ENCODE measurements at places on chromosomes 16 and 17. TPM values are rescaled to one million over a fixed set of nuclear protein-coding genes. Genes with fewer than 3 reads are reported as not detected.
A peak's percentile ranks its signal among the peaks of the same experiment; 100 is the strongest.

- no peaks in the 10 kb centered on the region for H3K36me3 ChIP-seq
- H3K4me3 ChIP-seq = no peak overlapping the region
- H3K4me1 ChIP-seq = no peaks in the 10 kb centered on the region
- H3K27me3 ChIP-seq = no peaks in the 10 kb centered on the region
Measured at GRCh38 chr17:20103454-20104446, 94.6 kb downstream of the SPECC1 start.

- DNase-seq = no peak
- H3K4me1 ChIP-seq = no peaks in the 10 kb centered on the region
- H3K4me3 ChIP-seq = no peak overlapping the region
Measured at GRCh38 chr17:50797135-50797810, 30.0 kb upstream of the ANKRD40CL start.

GRCh38 chr16:78050734-78051400 is 28.5 kb downstream of the CLEC3A start:
- DNase-seq = no peak
- H3K4me1 ChIP-seq = no peaks in the 10 kb centered on the region
- no peak overlapping the region for H3K4me3 ChIP-seq
- no peaks in the 10 kb centered on the region for H3K27me3 ChIP-seq
- H3K36me3 ChIP-seq = no peaks in the 10 kb centered on the region
- H3K27ac ChIP-seq = no peak overlapping the region

- H3K4me1 ChIP-seq = peaks cover 7% of the 10 kb centered on the region
- H3K36me3 ChIP-seq = no peaks in the 10 kb centered on the region
- no peaks in the 10 kb centered on the region for H3K27me3 ChIP-seq
Measured at GRCh38 chr17:80892900-80893603, 98.6 kb upstream of the CHMP6 start.

Gene RAP1GAP2
- 0.85 TPM for total RNA-seq

GRCh38 chr17:62919388-62919787 is 46.6 kb upstream of the TANC2 start:
- DNase-seq = no peak
- no peak overlapping the region for H3K4me3 ChIP-seq
- H3K4me1 ChIP-seq = no peaks in the 10 kb centered on the region
- H3K27ac ChIP-seq = no peak overlapping the region

DNA sequence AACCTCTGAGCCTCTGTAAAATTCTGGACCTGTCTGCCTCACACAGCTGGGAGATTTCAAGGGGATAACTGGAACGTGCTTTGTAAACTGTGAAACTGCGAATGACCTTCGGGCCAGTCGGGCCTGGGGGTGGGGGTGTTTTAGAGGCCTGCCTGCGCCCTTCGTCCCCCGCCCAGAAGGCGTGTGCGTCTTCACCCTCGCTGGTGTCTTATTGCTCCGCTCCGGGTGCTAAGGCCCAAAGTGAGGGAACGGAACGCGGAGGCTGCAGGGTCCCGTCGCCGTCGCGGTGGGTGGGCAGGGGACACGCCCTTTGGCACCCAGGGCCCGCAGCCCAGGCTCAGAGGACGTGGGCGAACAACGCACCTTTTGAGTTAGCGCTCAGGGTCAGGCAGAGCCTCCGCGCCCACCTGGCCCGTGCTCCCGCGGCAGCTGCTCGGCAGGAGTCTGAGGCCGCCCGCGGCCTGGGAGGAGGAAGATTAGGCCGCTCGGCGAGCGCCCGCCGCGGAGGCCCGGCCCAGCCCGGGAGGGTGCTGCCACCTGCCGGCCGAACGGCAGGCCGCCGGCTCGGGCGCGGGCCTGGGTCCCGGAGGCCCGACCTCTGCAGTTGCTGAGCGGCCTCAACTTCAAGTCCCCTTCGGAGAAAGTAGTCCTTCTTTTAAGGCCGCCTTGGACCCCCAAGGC is 29.7 kb downstream of the DCAKD start:
- peaks cover 16% of the 10 kb centered on the region for H3K4me1 ChIP-seq
- H3K27me3 ChIP-seq = no peaks in the 10 kb centered on the region
- DNase-seq = peak; percentile 47

GRCh38 chr17:10121971-10122707 is 76.3 kb downstream of the GAS7 start:
- H3K27me3 ChIP-seq = no peaks in the 10 kb centered on the region
- peaks cover 6% of the 10 kb centered on the region for H3K4me1 ChIP-seq
- no peak overlapping the region for H3K27ac ChIP-seq
- no peak overlapping the region for H3K4me3 ChIP-seq
- DNase-seq = no peak
- no peaks in the 10 kb centered on the region for H3K36me3 ChIP-seq

GRCh38 chr16:28522792-28523191 is 16.0 kb downstream of the NUPR1 start:
- no peak overlapping the region for H3K4me3 ChIP-seq
- DNase-seq = no peak
- H3K27me3 ChIP-seq = no peaks in the 10 kb centered on the region
- no peaks in the 10 kb centered on the region for H3K36me3 ChIP-seq
- peaks cover 4% of the 10 kb centered on the region for H3K4me1 ChIP-seq
- H3K27ac ChIP-seq = no peak overlapping the region

Data from gastrocnemius medialis (tissue), 4 donors.